H7 (cell line): ENCODE measurements at places on chromosomes 5 and 9. TPM values are rescaled to one million over a fixed set of nuclear protein-coding genes. Genes with fewer than 3 reads are reported as not detected.

The CARTPT gene
- total RNA-seq, result not detected in 2 replicates

The GPR21 gene
- 0.48 TPM in 1 of 2 replicates, not detected in the other for total RNA-seq

The INIP gene
- 9.3 and 14.4 TPM in 2 replicates for total RNA-seq

DNA sequence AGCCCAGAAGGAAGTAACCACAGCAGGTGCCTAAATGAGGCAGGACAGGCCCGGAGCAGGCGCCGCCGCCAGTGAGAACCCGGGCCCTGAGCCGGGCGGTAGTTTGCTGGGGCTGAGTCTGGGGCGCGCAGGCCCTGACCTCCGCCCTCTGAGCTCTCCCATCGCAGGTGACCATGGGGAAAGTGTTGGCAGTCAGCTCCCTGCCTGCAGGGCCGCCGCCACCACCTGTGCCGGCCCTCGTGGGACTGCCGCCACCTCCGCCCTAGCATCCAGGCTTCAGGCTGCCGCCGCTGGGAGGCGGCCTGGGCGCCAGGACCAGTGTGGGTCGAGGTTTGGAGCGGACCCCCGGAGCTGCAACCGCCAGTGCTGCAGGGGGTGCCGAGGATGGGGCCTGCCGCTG lies 61.1 kb downstream of the TARS1 start:
- DNase-seq, result peak; percentile 53

DNA sequence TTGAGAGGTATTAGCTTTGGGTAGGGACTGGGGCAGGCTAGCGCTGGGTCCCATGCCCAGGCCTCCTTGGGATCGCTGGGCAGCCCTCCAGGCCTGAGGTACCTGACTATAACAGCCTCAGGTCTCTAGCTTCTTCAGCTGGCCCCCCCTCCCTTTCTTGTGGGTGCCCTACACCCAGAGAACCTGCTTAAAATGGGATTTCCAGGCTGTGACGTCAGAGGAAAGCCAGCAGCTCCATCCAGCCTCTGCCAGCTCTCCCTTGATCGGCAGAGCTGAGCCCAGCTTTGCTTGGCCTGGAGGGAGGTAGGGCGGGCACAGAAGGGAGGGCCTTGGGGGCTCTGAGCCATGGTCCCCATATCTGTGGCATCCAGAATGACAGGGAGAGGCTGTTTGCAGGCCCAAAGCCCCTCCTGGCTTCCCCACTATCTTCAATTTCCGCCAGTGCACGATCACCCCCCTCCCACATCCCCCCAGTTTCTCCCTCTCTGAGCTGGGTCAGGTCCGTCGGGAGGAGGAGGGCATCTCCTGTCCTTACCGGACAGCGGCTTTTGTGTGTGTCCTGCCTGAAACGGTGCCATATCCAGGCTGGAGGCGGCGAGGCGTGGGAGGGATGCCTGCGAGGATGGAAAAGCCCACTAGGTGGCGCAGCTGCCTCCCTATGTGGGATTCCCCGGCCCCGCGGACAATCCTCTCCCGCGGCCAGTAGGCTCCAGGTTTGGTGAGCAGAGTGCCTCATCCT lies 10.8 kb downstream of the REEP2 start:
- peak; percentile 98 for DNase-seq

DNA sequence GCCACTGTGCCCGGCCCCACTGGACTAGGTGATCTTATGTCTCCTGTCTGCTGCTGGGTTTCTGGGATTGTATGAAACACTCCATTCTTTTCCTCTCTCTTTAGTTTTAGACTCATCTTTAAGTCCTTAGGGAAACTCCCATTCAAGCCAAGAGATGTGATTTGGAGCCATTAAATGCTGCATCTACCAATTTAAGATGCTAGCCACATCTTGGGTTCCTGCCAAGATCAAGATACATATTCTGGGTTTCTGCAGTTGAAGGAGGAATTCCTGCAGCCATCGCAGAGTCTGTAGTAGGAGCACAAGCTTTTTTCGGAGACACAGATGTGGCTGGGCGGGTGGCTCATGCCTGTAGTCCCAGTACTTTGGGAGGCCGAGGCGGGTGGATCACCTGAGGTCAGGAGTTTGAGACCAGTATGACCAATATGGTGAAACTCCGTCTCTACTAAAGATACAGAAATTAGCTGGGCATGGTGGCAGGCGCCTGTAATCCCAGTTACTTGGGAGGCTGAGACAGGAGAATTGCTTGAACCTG lies 23.2 kb downstream of the STXBP1 start:
- DNase-seq, result no peak
